ENCODE measurements at places on chromosomes 11 and 22.

DNA sequence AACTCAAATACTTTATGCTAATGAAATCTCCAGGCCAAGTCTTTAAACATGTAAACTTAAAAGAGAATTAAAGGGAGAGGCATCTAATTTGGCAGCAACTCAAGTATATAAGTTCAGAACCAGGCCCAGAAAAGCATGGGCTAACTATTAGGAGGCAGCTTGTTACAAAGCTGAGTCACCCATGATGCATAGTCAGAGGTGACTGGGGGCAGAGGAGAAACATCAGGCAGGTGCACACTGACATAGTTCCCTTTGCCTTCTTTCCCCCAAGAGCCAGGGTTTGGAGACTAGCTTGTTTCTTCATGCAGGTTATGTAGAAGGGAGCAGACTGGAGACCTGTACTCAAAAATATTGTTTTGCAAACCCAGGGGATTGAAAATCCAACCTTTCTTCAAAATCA is 619.0 kb downstream of the SOX6 start:
- DNase-seq: no peak

DNA sequence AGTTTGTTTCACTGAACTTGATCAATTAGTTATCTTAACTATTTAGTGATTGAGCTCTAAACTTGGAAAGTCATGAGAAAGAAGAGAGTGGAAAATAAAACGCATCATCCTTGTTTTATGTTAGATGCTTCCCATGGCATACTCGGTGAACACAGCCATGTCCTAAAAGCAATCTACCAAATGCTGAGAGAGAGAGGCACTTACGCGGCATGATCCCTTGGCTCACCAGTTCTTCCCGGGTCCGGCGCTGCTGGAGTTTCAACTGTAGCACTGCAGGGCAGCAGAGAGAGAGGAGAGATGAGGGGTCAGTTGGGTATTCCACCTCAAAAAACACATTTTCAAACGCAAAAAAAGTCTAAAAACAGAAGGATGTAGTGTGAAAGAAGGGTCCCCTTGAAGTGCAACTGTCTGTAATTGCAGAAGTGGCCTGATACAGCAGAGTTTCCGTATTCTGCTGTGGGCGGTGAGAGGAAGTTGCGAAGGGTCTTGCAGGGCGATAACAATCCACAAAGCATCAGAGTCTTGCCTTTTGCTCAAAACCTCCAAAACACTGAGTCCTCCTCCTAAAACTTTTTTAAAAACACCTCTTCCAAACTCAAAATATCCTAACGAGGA is 92.7 kb downstream of the SGSM3 start:
- no peak for DNase-seq

DNA sequence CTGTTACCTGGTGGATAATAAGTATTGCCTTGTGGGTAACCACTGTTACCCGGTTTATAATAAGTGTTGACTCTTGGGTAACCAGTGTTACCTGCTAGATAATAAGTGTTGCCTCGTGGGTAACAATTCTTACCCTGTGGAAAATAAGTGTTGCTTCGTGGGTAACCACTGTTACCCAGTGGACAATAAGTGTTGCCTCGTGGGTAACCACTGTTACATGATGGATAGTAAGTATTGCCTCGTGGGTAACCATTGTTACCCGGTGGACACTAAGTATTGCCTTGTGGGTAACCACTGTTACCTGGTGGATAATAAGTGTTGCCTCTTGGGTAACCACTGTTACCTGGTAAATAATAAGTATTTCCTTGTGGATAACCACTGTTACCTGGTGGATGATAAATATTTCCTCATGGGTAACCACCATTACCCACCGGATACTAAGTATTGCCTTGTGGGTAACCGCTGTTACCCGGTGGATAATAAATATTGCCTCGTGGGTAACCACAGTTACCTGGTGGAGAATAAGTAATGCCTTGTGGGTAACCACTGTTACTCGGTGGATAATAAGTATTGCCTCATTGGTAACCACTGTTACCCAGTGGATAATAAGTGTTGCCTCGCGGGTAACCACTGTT is 8.7 kb upstream of the NXPE4 start:
- no peak for DNase-seq

GRCh38 chr11:117421041-117421440 is 93.4 kb downstream of the CEP164 start:
- DNase-seq: no peak

GRCh38 chr11:97888641-97889040 is 1132.1 kb upstream of the CNTN5 start:
- no peak for DNase-seq

- no peak for DNase-seq
These were observed 202.9 kb downstream of the DBX1 start for GRCh38 chr11:19957294-19957943.
